ENCODE measurements at places on chromosomes 7 and 10.

GRCh38 chr10:124041675-124042445 lies 51.5 kb downstream of the CHST15 start:
- no peak for DNase-seq

GRCh38 chr10:108633046-108633445 lies 1290.3 kb downstream of the XPNPEP1 start:
- no peak for DNase-seq

DNA sequence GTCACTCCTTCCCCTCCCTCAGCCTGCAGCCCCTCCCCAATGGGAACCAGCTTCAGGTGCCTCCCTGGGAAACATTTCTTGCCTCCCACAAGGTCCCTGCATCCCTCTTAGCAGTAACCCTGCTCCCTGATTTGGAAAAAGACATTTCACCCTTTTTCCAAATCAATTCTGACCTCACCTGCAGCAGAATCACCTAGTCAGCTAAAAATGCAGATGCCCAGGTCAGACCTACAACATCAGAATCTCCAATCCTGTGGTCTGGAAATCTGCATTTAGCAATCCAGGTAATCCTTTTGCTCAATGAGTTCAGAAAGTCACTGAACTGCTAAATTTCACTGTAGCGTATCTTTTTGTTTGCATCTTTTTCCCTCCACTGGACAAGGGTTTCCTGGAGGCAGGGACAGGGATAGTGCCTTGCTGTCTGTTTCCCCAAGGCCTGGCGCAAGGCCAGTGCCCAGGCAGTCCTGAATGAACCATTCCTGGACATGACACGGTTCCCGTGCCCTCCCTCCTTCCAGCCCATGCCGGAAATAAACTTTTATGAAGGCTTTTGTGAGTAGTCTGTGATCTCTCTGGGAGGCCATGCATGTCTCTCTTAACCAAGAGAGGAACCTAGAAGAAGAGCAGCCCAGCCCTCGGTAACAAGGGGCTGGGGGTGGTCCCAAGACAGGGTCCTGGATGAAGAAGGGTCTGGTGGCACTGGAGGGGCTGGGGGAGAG lies 44.0 kb downstream of the COL13A1 start:
- no peak for DNase-seq

- peak; percentile 38 for DNase-seq
These were observed 624.8 kb downstream of the GRID1 start for GRCh38 chr10:85741626-85742300.

- no peak for DNase-seq
These were observed 53.8 kb downstream of the PARP12 start for GRCh38 chr7:140008755-140009610.

- DNase-seq: no peak
These were observed 11.3 kb downstream of the GNAI1 start for GRCh38 chr7:80145780-80146422.

GRCh38 chr7:158731761-158732160 lies 27.2 kb upstream of the NCAPG2 start:
- no peak for DNase-seq

DNA sequence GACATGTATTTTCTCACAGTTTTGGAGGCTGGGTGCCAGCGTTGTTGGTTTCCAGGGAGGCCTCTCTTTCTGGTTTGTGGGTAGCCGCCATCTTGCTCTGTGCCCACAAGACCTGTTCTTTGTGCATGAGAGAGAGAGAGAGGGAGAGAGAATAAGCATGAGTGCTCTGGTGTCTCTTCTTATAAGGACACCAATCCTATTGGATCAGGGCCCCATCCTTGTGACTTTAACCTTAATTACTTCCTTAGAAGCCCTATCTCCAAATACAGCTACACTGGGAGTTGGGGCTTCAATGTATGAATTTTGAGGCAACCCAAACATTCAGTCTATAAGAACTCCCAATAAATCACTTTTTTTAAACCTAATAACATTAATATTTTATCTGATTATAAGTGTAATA lies 114.6 kb downstream of the PARP12 start:
- no peak for DNase-seq

DNA sequence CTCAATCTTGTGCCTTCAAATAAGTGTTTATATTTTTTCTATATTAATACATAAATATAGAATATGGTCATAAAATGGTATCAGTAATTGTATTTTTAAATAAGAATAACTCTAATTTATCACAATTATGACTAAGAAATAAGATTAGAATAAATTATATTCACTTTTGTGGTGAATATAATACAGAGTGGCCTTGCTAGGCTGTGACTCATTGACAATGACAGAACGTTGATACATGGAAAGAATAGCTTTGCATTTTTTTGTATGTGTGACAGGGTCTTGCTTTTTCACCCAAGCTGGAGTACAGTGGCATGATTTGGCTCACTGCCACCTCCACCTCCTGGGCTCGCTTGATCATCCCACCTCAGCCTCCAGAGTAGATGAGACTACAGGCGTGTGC lies 47.8 kb upstream of the PCLO start:
- DNase-seq: no peak

Measured in GM13976 (cell line).